ENCODE measurements at places on chromosomes 12 and 14.

GRCh38 chr12:110739894-110740293, 2.8 kb downstream of the PPP1CC start:
- no peak for DNase-seq

- DNase-seq: no peak
Measured at GRCh38 chr12:74538491-74539258, 1.0 kb downstream of the ATXN7L3B start.

- no peak for DNase-seq
Measured at GRCh38 chr12:89309440-89309802, 42.9 kb downstream of the DUSP6 start.

DNA sequence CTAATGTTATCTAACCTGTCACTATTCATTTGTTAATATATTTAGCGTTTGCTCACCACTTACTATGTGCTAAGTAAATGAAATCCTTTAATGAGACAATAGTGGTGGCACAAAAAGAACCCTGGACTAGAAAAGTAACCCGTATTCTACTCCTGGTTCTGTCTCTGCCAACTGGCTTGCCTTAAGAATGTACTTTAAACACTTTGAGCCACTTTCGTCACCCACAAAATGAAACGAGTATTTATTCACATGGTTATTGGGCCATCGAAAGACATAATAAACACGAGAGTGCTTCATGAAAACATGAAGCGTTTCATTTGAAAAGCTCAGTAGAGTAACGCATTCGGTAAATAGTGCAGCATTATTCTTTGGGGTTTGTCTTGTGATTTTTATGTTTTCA, 254.7 kb downstream of the EGLN3 start:
- DNase-seq: no peak

DNA sequence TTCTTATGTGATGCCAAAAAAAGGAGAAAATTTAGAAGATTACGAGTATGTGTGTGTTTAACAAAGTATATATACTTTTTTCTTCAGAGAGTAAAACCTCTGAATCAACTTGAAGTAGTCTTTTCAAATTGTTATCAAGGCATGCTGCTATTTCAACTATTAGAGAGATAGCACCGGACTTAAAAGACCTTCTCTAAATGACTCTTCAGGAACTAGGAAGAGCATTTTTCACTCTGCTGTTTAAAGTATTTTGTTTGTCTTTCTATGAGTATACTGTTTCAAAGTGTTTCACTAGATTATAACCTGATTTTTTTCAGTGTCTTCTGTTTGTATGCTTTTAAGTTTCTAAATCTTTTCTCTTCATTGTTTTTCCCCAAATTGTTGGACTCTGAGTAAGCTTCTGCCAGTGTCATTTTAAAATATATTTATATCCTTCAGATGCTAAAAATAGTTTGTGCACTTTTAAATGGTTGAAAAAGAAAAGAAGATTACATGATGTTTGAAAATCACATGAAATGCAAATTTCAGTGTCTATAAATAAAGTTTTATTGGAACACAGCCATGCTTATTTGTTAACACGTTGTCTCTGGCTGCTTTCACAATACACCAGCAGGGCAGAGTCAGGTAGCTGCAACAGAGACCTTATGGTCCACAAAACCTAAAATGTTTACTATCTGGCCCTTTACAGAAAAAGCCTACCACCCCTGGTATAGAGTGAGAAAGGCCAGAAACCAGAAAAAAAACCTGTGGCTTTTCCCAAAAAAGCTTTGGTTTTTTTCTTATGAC, 21.3 kb downstream of the CRADD start:
- no peak for DNase-seq

DNA sequence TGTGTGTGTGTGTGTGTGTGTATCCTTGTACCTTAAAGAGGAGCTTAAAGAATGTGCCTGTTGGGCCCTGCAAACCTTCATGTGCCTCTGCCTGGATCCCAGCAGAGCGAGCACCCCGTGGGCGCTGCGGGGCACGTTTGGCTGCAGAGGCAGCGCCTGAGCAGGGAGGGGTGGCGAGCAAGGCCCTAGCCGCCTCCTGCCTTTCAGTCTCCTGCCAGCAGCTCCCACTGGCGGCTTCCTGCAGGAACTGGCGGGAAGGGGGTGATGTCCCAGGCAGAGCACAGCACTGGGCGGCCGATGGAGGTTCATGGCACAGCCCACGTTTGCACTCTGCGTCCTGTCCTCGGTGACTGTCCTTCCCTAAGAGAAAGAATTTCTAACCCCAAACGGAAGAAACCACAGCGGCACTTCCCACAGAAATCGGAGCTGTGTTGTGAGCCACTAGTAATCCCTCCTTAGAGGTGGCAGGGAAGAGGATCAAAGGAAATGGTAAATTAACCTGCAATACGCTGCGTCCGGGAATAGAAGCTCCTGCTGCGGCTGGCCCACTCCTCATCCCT, 19.8 kb downstream of the ZBTB42 start:
- DNase-seq: no peak

DNA sequence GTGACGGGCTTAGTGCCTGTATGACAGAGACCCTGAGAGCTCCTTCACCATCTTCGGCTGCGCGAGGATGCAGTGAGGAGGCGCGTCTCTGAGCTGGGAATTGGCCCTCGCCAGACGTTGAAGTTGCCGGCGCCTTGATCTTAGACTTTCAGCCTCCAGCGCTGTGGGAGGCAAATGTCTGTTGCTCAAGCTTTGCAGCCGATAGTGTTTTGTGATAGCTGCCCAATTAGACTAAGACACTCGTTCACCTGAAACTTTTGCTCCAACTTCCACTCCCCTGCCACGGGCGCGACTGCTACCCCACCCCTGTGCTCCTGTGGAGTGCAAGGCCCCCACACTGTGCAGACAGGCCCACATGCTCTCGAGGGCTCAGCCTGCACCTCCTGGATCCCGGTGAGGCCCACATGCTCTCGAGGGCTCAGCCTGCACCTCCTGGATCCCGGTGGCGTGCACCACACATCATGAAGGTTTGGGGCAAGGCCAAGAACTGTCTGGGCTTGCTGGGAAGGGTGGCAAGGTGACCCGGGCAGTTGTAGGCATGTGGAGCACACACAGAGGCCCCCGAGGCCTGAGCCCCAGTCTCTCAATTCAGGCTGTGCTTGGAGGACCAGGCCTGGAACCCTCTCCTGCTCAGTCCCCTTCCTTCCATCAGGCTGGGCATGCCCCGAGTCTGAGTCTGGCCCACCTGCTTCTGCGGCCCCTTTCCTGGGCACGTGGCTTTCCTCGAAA, 324.6 kb downstream of the TMEM121 start:
- DNase-seq: no peak

GRCh38 chr12:80190001-80190400, 90.7 kb downstream of the OTOGL start:
- DNase-seq: no peak

DNA sequence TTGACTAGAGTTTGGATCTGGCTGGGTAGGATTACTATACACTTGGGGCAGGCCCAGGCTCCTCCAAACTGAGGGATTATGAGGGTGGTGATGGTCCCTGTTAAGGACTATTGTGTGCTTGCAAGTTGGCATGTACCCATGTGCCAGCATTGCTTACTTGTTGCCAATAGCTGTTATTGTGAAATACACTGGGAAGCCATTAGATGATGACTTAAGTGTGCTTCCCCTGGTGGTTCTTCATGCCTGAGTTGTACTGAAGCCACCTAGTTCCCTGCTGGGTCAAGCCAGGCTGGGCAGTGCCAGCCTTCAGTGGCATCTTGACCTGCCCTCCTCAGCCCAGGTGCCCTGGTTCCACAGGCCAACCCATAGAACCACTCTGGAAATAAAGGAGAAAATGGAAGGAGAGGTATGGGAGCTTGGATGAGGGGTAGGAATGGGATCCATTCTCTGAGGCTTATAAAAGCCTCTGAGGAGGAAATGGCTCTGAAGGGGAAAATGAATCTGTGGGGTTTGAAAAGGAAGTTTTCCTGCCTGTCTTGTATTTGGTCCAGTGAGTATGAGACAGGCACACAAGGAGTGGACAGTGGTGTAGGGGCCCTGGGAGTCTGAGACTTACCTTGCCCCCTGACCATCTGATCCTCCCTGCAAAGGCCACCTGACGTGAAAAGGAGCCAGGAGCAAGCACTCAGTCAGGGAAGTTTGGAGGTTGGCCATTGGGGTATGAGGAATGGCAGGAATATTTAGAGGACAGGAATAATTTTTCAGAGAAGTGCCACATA, 724 bp downstream of the LTB4R start:
- no peak for DNase-seq

DNA sequence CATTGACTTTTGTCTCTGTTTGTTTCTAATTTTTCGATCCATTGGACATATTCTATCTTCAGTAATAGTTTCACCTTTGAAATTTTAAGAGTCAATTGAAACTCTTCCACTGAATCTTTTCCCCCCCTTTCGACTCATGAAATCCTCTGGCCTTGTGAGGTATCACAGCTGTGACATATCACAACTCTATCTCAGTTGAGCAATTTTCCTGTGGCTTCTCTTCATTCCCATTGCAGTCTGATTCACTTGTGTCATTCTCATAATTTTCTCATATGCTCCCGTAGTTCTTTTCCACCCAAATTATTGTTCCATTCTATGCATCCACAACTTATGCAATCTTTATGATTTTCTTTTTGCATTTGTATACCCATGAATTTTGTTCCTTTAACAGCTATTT, 261.6 kb downstream of the DACT1 start:
- DNase-seq: no peak

- DNase-seq: no peak
Measured at GRCh38 chr14:68523989-68524725, 268.7 kb downstream of the ZFP36L1 start.

DNA sequence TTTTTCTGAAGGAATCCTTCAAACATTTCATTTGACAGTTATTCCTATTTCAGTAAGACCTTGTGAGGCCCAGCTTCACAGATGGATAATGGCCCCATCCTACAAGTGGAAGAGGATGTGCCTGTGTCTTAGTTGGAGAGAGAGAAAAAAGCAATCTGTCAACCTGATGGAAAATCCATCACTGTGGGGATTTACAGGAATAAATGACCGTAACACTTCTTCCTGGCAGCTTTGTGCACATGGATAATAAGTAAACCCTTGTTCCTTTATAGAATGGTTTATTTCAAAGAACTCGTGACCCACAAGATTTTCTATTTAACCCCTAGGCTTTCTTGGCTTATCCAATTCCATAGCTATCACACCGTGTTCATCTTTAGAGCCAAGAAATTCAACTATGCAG, 121.4 kb upstream of the PCED1B start:
- DNase-seq: no peak

- DNase-seq: no peak
Measured at GRCh38 chr14:97878727-97879126, 1081.5 kb downstream of the VRK1 start.

DNA sequence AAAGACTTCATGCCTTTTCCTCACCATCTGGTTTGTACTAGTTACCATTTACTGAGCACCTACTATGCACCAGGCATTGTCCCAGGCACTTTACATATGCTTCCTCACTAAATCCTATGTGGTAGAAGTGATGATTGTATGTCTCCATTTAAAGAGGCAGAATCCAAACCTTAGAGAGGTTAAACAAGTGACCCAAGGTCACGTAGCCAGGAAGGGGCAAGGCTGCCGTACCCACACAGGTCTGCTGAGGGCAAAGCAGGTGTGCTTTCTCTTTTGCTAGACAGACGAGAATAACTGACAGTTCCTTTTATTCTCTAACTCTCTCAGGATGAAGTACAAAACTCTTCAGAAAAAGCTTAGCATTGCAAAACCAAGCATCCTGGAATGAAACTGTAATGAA, 235.2 kb upstream of the SRRM4 start:
- no peak for DNase-seq

GRCh38 chr14:28494196-28494595, 272.4 kb upstream of the FOXG1 start:
- DNase-seq: no peak

DNA sequence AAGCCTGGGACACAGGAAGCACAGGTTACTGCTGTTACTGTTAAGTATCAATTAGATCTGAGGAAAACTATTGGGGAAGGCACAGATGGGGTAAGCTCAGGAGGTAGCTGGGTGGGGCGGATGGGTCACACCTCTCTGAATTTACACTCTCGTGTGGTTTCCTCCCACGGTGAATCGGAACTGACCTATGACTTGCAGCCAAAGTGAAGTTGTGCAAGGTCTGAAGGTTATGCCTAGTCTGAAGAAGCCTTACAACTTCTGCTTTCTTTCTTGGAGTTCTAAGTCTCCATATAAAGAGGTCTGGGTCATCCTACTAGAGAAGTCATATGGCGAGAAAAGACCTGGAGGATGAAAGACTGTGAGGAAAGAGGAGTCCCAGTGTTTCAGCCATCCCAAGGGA, 25.6 kb upstream of the GPATCH2L start:
- no peak for DNase-seq

- no peak for DNase-seq
Measured at GRCh38 chr12:102059343-102059742, 2.4 kb downstream of the WASHC3 start.

- no peak for DNase-seq
Measured at GRCh38 chr12:66676241-66676640, 2.6 kb downstream of the GRIP1 start.

DNA sequence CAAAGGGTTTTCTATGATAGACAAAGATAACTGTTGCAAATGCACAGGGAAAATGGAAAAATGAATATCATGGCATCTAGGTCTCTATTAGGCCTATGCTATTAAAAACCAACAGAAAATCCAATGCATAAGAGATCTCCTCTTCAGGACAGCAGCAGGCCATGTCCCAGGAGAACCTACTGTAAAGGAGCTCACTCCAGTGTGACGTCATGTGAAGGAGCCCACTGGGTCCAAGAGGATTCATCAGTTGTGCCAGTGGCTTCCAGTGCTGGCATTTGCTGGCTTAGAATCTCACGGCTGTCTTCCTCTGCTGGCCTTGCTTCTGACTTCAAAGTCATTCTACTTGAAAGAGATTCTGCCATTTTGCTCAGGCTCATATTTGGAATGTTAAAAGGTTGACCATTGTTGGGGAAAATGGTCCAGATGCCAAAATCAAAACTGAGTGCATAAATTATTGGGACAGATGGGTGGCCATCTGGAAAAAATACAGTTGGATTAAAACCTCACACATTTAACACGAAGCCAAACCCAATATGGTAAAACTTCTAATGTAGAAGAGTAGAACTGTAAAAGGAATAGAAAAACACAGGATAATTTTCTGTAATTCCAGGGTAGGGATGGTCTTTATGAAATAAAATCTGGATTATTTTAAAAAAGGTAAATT, 75.4 kb upstream of the ARID2 start:
- DNase-seq: no peak

GRCh38 chr14:70002589-70003346, 123.6 kb downstream of the SMOC1 start:
- DNase-seq: no peak

DNA sequence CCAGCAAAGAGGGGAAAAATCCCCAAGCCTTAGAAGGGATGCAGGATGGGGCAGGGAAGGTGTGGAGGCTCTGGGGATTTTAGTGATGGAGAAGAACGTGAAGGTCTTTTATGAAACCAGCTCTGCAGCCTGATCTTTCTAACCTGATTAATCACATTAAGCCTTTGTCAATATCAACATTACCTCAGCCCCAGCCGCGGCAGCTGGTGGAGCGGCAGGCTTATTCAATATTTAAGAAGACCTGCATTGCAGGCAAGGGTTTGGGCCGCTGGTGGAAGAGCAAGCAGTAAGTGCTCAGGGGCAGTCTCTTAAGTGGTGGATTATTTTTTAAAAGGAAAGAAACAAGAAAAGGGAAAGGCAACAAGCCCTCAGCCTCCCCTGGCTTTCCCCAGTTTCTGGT, 16.6 kb downstream of the RPH3A start:
- DNase-seq: no peak

GRCh38 chr12:113245695-113246477, 24.6 kb downstream of the TPCN1 start:
- no peak for DNase-seq
